Stimulated activated CD8-positive, alpha-beta memory T cell treated with anti-CD3 and anti-CD28 coated beads, Interleukin-7, amount 100 ng/mL, for 48 hours (primary cell): ENCODE measurements at places on chromosomes 1 and 21.
A peak's percentile ranks its signal among the peaks of the same experiment; 100 is the strongest.

GRCh38 chr1:244350027-244350426 lies 101.7 kb downstream of the ADSS2 start:
- no peak for DNase-seq

DNA sequence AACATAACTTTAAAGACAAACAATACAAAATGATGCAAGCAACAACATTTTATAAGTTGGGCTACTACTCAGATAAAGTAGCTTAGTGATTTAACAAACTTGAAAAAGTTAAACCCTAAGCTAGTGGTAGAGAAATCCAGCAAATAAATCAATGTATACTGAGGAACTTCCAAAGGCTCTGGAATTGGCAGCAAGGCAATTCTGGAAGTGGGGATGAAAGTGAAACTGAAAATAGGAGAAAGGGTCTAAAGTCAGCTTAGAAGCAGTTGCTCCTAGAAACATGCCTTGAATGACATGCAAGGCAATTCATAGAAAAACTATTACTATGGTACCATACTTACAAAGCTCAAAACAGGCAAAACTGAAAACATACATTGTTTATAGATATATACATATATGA lies 90.0 kb upstream of the CAMK1G start:
- no peak for DNase-seq

- no peak for DNase-seq
These were observed 15.2 kb upstream of the FGR start for GRCh38 chr1:27650171-27650538.

- DNase-seq: no peak
These were observed 622.4 kb upstream of the PKN2 start for GRCh38 chr1:88061492-88062177.

DNA sequence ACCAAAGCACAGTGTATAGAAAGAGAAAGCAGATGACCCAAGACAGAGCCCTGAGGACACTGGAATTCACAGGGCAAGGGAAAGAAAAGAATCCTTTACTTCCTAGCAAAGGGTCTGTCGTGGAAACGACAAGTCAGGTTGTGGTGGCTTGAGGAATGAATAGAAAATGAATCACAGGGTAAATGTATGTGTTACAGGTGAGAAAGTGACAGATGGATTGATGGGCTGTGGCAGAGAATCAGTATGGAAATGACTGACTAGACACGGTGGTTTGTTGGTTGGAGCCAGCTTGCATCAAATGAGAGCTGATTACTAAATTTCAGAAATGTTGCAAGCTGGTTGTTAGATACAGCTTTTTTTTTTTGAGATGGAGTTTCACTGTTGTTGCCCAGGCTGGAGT lies 46.9 kb downstream of the PTP4A2 start:
- peak; percentile 60 for DNase-seq

DNA sequence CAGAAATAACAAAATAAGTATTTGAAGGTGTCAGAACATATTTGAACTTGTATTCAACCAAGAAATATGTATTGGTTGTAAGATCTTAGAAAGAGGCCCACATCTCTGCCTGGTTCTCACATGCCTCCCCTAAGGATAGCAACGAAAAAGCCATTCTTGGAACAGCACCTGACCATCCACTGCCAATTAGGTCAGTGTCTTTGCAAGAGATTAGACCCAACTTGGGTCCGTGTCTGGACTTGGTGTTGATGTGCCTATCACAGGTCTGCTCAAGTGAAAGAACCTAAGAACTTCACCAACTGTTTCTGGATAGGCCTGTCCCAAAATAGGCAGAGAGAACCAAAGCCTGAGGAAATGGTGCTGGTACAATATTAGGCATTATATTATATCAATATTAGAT lies 46.0 kb upstream of the COG2 start:
- no peak for DNase-seq

GRCh38 chr1:101161619-101162018 lies 75.2 kb upstream of the S1PR1 start:
- no peak for DNase-seq

GRCh38 chr1:222043444-222044292 lies 301.8 kb upstream of the DUSP10 start:
- no peak for DNase-seq

GRCh38 chr1:27318596-27318995 lies 3.4 kb upstream of the TMEM222 start:
- no peak for DNase-seq

DNA sequence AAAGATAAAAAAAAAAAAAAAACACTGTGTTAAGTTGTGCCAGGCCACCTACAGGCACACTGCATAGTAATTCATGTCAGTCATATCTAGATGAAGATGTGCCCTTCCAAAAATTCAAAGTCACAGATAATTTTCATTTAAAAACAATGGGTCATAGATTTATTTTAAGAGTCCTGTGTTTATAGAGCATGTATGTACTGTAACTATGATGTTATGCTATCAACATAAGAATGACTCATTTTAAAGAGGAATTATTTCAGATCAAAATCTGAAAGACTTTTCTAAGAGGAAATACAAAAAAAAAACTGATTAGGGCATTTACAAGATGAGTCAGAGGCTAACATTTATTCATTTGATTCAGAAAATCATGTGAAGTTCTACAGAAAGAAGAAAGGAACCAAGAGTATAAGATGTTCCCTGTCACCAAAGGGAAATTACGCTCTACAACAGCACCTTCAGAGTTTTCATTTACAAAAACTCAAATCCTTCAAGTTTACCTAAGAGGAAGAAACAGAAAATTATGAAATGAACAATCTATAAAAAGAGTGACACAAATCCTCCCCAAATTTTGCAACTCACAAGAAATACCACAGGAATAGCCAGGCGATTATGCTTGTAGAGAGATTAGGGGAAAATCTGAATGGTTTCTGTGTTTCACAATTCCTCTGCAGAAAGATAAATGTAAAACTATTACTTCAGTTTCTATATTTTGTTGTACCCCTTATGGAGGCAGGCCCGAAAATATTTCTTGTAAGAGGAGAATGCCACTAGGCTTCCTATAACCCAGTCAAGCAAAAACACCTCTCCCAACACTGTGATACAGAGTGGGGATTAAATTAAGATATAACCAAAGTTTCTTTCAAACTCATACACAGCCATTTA lies 13.8 kb downstream of the TP53BP2 start:
- DNase-seq: no peak
